ENCODE measurements at places on chromosomes 6 and 20.

DNA sequence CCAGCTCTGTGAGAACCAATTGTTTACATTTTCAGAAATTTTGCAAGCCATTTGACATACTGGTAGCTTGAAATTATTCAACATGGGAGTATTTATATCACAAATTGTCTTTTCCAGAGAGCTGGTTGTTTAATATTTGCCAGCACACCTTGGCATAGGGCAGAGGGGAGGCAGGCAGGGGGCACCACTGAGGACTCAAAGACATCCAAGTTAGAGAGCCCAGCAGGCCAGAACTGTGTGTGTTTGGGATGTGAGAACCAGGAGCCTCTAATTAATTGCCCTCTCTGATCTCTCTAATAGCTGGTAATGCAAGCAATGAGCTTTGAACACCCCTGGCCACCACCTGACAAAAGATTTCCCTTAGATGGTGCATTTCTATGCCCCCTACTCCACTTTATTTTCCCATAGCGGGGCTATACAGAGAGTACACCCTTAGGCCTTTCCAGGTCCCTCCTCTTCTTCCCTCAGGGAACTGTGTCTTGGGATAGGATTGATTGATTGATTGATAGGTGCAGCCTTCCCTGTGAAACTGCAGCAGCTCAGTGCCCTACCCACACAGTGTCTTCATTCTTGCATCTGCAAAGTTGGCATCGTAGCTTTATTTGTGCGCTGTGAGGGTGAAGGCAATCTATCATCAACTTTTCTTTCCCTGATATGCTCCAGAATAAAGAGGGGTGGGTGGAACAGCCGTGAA is 29.2 kb downstream of the MOCS1 start:
- DNase-seq = no peak

DNA sequence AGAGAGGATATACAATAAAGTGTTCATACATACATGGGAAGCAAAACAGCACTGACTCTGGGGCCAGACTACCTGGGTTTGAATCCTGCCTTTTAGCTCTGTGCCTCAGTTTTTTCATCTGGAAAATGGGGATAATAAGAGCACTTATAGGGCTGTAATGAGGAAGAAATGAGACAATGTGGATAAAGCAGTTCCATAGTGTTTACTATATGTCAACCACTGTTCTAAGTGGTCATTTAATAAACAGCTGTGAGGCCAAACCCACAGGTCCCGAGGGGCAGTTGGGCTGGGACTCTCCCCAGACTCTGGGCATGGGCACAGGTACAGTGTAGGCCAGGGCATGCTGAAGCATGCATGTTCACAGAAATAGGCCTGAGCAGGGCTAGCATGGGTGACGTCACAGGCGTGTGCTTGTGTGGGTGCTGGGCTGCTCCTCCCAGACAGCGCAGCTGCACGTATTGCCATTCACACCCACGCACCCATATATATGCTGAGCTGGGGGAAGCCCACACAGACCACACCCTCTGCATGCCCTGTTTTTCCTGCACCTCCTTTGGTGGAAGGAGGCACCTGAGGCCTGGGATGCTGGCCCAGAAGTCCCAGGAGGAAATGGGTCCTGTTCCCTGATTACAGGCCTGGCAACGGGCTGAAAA is 3.5 kb upstream of the PLCG1 start:
- DNase-seq = no peak

DNA sequence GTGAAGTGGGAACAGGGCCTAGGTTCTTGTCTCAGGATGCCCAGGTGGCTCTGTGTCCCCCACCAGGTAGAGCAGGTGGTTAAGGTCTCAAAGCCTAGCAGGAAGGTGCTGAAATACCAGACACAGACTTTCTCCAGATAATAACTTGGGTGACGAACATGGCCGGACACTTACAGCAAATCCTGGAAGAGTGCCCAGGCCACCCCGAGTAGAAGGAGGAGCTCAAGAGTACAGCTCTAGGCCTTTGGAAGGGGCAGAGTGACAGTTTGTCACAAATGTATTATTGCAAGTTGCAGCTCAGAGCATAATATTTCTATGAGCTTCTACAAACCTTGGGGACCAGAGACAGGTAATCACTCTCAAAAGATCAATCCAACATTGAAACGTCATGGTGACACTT is 251.6 kb upstream of the SOX4 start:
- no peak for DNase-seq

- peak; percentile 58 for DNase-seq
These were observed 29.5 kb downstream of the CDYL start for GRCh38 chr6:4805553-4806336.

DNA sequence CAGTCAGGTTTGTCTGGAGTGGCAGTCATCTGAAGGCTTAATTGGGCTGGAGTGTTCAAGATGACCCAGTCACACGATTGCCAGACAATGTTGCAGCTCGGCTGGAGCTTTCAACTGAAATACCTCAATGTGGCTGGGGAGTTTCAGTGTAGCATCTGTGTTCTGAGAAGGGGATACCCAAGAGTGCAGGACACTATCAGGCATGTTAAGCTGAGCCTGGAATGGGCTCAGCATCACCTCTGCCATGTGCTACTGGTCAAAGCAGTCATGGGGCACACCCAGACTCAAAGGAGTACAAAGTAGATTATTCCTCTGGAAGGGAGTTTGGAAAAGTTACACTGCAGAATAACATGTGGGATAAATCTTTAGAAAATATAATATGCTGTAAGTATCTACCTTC is 363.9 kb downstream of the KIF16B start:
- DNase-seq = peak; percentile 14

DNA sequence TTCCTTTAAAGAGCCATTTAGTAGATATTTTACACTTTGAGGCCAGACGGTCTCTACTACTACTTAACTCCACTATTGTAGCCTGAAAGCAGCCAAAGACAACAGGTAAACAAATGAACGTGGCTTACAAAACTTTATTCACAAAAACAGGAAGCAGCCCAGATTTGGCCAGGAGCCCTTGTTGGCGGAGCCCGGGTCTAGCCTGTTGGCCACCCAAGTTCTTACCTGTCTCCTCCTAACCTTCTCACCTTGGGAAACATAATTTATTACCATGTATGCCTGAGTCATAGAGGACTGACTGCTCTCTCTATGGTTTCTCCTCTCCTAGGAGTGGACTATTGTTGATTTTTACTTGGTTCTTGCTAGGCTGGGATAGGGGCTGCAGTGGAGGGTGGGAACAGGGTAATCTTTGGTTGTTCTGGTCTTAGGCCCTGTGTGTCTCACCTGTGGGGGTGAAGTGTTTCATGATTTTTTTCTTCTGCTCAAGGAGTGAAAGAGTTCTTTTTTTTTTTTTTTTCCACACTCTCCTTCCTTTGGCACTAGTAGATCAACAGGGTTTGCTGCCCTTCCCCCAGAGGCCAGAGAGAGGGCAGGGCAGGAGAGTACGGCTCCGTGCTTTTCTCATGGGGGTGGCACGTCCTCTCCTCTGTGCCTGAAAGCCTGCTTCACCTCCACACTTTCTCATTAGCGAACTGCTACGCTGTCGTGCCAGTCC is 90.0 kb downstream of the RPP40 start:
- DNase-seq = no peak

- DNase-seq = no peak
These were observed 1.0 kb upstream of the DUSP22 start for GRCh38 chr6:291204-291696.

DNA sequence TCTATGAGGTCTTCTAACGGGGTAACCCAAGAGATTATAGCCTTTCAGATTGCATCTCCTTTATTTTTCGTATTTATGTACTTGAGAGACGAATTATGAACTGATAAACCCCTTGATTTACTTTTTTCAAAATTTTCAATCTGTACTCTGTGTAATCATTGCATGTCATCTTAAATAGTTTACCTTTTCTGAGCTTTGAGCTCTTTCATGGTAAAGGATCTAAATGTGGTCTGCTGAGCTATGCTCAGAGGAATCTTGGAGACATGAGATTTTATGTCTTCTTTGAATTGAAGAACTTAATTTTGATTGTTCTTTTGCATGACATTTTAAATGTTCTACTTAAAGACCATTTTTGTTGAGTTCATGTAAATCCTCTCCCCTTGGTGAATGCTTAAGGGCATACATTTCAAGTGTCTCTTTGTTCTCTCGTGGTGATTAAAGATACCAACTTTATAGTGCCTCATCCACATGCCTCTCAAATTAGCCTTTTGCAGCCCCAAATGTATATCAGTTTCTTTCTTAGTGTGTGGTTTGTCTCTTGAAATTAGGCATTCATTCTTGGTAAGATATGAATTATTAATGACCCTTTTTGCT is 116.3 kb upstream of the SCGN start:
- DNase-seq = no peak

- DNase-seq = no peak
These were observed 14.4 kb upstream of the GPR6 start for GRCh38 chr6:109963598-109964170.

DNA sequence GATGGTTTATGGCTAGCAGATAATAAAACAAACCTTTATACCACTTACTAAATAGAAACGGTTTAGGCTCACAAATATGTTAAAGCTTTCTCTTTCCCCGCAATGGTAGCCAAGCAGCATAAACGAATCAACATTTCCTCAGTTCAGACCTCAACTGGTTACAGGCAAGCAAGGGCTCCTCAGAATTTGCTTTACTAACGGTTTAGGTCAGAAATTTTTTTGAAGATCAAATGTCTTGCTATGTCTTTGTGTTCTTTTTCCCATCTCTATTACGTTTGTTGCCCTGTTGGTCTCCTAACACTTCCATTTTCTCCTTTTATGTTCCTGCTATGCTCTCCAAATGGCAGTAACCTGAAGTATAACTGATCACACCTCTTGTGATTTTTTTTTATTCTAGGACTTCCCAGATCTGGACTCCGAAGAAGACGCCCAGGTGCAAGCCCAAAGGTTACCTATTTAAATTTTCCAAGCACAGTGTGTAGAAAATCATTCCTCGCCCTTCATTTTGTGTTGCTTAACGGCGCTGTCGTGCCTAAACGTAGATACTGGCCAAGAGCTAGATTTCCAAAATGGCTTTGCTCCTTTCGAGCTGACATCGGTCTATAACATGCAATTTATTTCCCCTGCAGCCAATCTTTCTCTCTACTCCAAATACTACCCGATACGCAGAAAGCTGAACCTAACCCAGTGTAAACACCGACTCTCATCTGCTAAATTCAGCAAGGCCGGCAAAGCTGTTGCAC is 717 bp upstream of the ASF1A start:
- peak; percentile 78 for DNase-seq

GRCh38 chr6:5044866-5045265 is 40.3 kb upstream of the PPP1R3G start:
- no peak for DNase-seq
